ENCODE measurements at places on chromosomes 3 and 15.

- DNase-seq: no peak
Measured at GRCh38 chr15:83166218-83166617, 41.4 kb downstream of the HDGFL3 start.

DNA sequence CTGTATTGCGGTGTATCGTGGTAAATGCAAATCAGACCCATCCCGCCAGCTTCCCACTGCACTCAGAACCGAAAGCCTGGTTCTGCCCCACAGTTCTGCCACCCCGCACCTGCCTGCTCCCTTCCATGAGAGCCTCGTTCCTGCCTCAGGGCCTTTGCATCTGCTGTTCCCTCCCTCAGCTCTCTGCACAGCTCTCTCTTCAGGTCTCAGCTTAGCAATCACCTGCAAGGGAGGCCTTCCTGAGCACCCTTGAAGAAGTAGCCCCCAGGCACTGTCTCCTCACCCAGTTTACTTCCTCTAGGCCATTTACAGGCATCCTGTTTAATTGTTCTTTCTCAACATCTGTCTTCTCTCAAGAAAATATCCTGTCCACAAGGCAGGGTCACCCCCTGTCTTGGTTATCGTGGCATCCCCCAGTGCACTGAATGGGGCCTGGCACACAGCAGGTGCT, 13.3 kb upstream of the IQSEC1 start:
- DNase-seq: no peak

GRCh38 chr15:101368086-101368780, 73.2 kb upstream of the SNRPA1 start:
- DNase-seq: no peak

DNA sequence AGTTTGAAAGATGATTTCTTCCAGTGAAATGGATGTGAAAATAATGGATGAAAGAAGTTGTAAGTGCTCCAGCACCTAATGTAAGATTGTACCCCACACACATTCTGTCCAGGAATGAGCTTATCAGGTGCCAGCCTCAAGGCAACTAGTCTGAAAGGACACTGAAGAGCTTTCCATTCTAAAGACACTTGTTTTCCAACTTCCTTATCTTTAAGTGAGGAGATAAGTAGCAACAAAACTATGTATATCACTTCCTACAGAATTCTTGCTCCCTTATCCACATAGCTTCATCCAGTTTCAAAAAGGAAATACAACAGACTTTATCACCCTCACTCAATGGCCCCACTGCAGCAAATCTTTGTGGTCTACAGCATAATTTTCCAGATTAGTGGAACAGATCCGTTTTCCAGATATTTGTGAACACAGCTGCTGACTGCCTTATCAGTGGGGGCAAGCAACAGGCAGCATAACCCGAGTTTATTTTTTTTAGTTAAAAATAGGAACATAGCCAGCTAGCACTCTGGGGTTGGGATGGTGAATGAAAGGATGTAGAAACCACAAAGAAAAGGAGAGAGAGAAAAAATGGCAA, 60.6 kb downstream of the CD200R1L start:
- no peak for DNase-seq

GRCh38 chr3:186394566-186395217, 32.7 kb upstream of the DGKG start:
- no peak for DNase-seq

- no peak for DNase-seq
Measured at GRCh38 chr3:117356091-117356705, 646.6 kb downstream of the TUSC7 start.

- DNase-seq: no peak
Measured at GRCh38 chr3:73706771-73707170, 82.0 kb upstream of the PDZRN3 start.

DNA sequence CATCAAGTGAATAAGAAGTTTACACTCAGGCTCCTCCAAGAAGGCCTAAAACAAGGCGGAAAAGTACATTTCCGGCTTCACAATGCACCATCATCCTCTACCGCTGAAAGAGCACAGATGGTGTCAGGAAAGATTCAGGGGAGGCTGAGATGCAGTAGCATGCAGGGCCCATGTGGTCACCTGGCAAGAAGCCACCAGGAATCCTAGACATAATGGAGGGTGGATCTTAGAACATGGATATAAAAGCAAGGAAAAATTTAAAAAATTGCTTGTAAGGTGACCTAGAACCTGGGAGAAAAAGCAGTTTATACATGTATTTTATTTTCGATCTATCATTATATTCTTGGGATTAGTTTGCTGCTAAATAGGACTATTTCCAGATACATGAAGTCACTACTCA, 21.9 kb upstream of the OTOL1 start:
- DNase-seq: no peak

DNA sequence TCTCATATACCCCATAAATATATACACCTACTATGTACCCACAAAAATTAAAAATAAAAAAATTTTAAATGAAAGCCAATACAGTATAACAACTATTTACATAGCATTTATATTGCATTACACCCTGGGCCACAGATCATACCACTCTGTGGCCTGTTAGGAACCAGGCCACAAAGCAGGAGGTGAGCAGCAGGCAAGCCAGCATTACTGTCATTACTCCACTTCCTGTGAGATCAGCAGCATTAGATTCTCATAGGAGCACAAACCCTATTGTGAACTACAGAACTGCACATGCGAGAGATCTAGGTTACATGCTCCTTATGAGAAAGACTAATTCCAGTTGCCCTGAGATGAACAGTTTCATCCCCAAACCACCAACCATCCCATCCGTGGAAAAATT, 17.4 kb downstream of the FILIP1L start:
- no peak for DNase-seq

GRCh38 chr3:155184011-155184410, 103.9 kb downstream of the MME start:
- no peak for DNase-seq

DNA sequence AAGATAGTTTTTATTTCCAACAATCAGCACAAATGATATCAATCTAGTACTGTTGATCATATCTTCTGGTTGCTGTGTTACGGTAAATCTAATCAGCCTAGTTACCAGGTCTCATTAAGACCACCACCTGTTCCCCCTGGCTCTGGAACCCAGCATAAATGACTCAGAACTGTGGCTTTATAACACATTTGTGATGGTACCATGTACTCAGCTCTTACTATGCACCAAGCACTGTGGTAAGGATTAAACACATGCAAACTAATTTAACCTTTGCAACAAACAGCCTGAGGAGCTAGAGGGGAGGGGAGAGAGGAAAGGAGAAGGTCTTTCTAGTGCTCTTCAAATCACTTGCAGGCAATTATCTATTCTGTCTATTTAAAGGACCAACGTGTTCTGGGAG, 173.9 kb upstream of the LMCD1 start:
- no peak for DNase-seq
